Kidney epithelial cell (primary cell): ENCODE measurements at places on chromosomes 12 and 14.

GRCh38 chr14:103123634-103124500, 606 bp downstream of the TNFAIP2 start:
- DNase-seq: no peak

GRCh38 chr12:75592086-75592485, 80.7 kb upstream of the KRR1 start:
- DNase-seq: no peak

DNA sequence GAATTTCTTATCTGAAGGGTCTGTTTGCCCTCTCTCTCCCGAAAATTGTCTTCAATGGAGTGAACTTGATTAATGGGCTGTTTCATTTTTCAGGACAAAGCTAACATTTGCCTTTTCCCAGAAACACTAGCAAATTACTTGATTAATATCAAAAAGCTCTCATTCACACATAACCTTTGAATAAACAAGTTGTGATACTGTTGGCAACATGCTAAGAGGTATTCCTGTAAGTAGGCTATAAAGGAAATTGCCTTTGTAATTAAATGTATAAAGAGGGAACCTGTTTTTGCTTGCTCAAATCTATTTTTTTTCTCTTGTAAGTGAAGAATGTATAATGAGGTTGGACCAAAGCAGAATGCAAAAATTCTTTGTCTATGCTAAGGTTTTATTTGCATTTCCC, 457.2 kb downstream of the TMTC2 start:
- no peak for DNase-seq

- DNase-seq: no peak
Observed at GRCh38 chr12:62847709-62848108, 87.2 kb downstream of the PPM1H start.

GRCh38 chr12:118611770-118612169, 235.4 kb downstream of the SUDS3 start:
- no peak for DNase-seq

DNA sequence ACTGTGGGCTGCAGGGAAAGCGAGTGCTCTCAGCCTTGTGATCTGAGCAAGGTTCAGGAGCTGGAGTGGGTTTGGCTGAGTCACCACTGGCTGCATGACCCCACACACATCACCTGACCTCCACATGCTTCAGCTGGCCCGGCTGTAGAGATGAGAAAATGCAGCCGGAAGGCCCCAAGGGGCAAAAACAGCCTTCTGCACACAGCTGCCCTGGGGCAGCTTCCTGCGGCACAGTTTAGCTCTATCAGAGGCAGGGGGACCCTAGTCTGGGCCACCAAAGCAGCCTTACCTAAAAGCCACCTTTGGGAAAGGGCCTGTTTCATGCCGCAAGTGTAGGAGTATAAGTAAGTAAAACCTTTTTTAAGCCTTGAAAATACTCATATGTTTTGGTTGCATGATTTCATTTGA, 123.3 kb downstream of the SSPN start:
- DNase-seq: peak; percentile 87

- DNase-seq: no peak
Observed at GRCh38 chr12:56221232-56221756, 428 bp downstream of the RNF41 start.

DNA sequence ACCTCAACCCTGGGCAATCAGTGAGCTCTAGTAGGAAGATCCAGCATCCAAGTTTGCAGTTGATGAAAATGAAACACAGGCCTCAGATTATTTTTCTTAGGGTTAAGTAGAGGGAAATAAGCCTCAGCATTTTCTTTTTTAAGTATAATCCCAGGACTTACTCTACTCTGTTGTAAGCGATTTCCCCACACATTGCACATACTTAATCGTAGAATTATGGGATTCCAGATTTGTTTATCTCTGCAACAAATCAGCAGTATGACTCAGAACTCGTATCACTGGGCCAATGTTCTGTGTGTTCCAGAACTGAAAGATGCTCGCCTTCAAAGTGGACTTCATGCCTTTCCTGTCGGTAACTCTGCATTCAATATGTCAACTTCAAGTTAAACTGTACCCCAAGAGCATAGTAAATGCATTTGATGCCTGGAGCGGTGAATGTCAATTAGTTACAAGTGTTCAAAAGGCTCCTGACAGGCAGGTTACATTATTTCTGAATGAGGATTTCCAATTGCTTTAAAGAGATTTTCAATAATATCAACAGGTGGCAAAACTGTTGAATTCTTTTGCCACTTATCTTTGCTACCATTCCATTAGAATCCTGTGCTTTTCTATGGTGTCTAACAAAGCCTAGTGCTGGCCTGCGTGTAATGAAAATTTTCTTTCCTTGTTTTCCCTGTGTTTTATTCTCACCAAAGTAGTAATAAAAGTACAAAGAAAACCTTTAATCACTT, 323.8 kb upstream of the SYT1 start:
- no peak for DNase-seq

- peak; percentile 45 for DNase-seq
Observed at GRCh38 chr14:30214461-30215090, 286.9 kb upstream of the PRKD1 start.

- no peak for DNase-seq
Observed at GRCh38 chr12:24533716-24534352, 415.1 kb downstream of the BCAT1 start.

DNA sequence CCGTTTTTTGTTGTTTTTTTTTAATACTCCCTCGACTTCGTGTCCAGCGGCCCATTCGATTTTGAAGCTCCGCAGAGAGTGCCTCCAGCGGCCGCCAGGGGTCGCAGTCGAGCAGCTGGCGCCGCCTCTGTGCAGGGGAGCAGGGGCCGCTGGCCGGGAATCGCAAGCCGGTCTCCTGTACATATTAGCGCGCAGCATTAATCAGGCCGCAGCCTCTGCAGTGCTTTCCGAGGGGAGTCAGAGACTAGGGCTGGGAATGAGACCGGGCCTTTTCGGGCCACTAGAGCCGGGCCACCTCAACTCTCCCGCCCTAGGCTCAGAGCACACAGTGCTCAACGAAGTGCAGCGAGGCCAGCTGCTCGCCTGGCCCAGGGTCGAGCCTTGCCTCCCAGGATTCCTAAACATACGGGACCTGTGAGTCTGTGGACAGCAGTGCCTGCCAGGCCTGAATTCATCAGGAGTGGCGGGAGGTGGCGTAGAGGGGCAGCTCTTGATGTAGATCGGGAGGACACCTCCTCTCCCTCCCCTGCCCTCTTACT, 81.8 kb downstream of the EMP1 start:
- peak; percentile 16 for DNase-seq

- DNase-seq: no peak
Observed at GRCh38 chr12:66428261-66428660, 126.0 kb downstream of the HELB start.
